ENCODE measurements at places on chromosomes 3 and 15.

DNA sequence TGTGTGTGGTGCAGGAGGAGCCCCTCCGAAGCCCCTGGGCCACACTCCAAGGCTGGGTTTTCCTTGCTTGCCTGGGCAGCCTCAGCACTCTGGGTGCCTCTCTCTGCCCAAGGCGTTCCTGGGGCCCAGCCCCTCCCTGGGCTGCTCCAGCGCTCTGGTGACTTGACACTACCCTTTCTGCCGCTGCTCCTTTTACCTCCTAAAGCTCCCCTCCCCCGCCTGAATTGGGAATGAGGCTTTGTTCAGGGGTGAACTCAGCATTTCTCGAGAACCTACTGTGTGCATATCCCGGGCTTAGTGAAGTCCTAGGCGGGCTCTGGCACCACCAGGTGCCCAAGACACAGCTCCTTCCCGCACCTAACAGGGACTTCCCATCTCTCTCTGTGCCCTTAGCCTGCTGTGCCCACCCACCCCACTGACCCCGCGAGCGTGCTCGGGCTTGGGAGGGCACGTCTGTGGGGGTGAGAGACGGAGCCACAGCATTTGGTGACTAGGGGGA lies 1.2 kb upstream of the BAHD1 start:
- no peak for DNase-seq

DNA sequence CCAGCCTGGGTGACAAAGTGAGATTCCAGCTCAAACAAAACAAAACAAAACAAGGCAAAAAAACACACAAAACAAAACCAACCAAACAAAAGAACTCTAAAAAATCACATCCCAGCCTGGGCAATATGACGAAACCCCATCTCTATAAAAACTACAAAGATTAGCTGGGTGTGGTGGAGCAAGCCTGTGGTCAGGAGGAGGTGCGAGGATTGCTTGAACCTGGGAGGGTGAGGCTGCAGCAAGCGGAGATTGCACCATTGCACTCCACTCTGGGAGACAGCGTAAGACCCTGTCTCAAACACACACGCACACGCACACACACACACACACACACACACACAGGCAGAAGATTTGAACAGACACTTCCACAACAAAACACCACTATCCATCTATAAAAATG lies 99.6 kb downstream of the SHQ1 start:
- no peak for DNase-seq

GRCh38 chr15:92963794-92964193 lies 63.7 kb downstream of the CHD2 start:
- no peak for DNase-seq

DNA sequence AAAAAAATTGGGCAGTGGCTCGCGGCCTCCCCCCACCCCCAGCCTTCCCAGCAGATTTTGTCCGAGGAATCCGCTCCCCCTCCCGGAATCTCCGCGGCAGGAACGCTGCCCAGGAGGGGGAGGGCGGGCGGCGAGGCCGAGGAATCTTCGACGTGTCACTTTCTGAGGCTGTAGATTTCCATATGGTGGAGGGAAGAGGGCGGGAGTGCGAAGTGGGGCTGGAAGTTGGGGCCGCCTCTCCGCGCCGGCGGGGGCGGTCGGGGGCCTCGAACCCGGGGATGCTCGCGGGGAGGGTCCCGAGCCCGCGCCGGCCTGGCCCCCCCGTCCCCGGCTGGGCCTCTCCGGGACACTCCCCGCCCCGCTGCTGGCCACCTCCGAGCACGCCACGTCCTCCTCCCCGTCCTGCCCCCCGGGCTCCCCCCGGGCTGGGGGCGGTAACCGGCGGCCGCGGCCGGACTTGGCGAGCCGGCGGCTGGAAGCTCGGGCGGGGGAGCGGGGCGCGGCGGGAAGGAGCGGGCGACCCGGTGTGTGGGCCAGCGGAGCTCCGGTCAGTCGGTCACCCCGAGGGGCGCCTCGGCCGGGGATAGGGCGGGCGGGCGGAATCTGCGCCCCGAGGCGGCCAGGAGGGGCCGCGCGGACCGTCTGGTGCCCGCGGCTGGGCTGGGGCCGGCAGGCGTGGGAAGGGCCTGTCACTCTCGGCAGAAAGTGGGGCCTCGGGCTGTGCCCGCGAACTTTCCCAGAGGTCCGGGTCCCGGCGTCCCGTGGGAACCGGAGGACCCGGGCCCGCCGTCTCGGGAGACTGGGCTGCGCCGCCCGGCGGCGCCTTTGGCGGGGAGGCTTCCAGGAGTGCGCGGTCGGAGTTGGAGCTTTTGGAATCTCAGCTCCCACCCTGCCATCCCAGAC lies 951 bp downstream of the FNDC3B start:
- DNase-seq = peak; percentile 10

DNA sequence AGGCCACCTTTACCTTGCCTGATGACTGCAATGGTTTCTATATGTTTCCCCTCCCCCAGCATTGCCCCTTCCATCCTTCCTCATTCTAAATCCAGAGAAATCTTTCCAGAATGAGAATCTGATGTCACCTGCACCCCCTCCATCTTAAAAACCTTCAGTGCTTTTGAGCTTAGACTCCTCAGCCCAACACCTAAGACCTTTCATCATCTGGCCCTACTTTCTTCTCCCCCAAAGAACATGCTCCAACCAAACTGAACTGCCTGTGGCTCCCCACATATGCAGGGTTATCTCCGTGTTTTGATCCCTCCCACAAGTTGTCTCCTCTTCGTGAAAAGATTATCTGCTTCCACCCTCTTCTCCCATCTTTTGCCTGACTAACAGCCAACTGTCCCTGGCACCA lies 27.3 kb downstream of the RFTN1 start:
- DNase-seq = no peak

DNA sequence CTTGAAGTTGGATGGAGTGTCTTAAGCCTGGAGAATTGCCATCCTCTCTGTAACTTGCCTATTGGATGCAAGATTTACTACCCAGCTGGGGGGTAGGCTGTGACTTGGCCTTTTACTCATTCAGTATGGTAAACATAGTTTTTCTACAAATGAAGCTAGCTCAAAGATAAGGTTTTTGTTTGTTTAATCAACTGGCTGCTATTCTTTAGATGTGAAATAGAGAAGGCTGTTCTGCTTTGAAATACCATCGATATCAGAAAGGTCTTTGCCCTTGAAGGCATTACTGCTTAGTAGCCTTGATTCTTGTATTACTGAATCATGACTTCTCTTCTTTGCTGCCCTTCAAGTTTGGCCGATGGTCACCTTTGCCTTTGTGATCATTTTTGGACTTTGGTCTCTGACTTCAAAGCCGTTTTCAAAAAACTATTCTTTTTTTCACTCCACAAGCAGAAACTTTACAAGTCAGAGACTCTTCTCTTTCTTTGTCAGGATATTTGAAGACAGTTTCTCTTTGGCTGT lies 83.1 kb downstream of the GAP43 start:
- no peak for DNase-seq

DNA sequence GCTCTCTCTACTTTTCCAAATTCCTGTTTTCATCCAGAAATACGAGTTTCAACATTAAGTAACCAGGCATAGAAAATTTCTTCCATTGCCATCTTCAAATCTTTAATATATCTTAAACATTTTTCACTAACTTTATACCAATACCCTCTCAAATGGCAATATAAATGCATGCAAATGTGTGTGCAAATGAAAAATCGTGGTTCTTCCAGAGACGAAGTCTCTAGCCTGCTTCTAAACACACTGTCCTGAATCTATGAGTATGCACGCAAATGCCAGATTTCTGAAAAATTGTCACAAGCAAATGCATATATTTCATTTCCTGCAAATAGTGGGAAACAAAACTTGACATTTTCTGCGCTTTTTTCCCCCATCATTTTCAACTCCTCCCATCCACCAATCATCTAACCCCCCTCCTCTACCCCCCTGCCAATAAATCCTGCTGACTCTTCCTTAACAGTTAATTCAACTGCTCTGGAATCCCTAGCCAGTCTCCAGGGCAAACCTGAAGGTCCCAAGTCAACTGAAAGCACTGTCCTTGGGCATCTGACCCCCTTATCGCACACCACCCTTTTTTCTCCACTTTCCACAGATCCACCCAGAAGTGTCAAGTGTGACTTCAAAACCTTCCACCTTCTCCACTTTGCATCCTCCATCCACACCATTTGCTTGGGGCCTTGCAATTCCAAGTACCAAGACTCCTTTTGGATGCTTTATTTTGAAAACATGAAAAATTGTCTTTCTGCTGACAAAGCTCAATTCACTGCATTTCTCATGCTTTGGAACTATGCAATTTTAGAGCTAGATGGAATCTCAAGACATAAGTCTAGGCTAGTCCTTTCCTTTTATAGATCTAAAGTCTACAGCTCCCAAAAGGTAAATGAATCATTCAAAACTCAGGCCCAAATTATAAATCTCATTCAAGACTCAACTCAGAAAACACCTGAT lies 144.7 kb downstream of the OSBPL10 start:
- DNase-seq = no peak

GRCh38 chr3:72798552-72799195 lies 49.6 kb downstream of the SHQ1 start:
- DNase-seq = no peak

DNA sequence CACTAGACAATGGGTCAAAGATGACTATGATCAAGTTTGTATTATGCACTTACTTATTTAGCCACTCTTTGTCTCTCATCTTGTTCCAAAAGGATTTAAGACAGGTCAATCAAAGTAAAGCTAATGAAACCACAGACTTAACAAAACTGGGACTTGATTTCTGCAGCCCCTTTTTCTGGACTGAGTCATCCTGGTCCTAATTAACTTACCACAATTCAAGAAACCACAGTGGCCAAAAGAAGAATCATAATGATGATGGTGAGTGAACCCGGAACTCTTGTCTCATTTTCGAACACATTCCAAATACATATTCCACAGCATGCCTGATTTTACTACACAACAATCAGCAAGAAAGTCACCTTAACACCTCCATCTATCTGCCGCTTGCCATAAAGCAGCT lies 1333.0 kb downstream of the ROBO1 start:
- no peak for DNase-seq

DNA sequence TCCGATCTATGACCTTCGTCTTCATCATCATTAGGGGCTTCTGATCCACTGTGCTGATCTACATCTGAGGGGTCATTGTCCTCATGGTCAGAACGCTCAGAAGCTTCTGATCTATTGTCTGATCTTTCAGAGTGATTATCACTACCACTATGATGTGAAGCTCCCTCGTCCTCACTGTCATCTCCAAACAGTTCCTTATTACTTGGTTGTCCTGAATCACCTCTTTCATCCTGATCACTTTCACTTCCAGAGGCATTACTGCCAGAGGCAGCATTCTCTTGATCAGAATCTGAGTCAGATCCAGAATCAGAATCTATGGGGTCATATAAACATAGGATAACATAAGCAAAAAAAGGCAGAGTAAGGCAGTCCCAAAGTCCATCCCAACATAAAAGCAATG lies 5.4 kb downstream of the LEO1 start:
- DNase-seq = no peak

DNA sequence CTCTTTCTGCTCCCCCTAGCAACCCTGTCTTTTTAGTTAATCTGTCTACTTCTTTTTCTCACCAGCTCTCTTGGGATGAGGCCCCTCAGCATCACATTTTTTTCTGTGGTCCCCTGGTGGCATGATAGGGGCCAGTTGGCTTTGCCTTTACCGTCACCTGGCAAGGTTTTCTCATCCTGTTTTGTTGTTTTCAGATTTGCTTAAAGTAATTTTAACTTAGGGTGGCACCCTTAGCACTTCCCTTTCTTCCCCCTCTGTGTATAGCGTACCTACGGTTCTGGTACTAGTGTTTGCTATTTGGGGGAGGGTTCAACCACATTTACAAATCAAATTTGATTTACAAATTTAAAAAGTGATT lies 35.6 kb downstream of the PDCD6IP start:
- no peak for DNase-seq

- no peak for DNase-seq
Observed at GRCh38 chr15:70062321-70062956, 35.3 kb downstream of the TLE3 start.

DNA sequence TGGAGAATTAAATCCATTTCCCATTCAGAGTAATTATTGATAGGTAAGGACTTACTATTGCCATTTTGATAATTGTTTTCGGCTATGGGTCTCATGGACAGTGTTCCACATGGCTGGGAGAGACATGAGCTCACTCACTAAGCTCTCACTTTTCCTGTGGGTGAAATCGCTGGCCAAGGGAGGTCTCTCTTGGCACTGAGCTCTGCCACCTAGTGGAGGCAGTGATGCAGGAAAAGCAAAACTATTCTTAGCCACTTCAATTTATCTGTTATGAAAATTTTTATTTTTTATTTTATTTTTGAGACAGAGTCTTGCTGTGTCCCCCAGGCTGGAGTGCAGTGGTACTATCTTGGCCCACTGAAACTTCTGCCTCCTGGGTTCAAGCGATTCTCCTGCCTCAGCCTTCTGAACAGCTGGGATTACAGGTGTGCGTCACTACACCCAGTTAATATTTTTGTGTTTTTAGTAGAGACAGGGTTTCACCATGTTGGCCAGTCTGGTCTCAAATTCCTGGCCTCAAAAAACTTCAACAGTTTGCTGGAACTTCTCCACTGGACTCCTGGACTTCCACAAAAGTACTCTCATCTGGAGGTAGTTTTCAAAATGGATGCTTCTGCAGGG lies 4.7 kb upstream of the RNF13 start:
- no peak for DNase-seq

DNA sequence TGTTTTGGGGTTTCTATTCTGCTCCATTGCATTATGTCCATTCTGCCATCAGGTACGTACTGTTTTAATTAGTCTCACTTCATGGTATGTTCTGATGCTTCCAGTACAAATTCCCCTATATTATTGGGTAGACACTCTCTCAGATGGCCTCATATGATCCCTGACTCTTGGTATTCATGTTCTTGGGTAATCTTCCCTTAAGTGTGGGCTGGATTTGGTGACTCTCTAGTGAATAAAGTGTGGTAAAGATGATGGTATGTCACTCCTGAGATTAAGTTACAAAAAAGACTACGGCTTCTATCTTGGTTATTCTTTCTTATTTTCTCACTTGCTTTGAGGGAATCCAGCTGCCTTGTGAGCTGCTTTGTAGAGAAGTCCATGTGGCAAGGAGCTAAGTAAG lies 89.6 kb upstream of the TBC1D5 start:
- no peak for DNase-seq

GRCh38 chr3:107520535-107520934 lies 2.2 kb upstream of the BBX start:
- no peak for DNase-seq

DNA sequence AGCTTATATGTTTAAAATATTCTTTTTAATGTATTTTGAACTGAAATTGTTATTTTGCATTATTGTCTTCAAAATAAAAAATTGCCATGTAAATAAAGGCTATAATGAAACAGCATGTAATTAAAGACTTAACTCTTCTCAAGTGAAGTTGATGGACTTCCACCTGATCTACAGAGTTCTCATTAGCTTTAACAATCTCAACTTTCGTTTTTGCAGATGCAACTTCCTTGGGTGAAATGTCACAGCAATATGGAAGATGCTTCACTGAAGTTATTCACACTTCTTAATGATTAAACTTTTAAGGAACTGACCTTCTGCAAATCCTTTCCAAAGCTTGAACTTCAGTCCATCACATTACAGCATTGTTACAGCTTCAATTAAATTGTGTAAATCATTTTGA lies 63.6 kb downstream of the OSTN start:
- DNase-seq = no peak

DNA sequence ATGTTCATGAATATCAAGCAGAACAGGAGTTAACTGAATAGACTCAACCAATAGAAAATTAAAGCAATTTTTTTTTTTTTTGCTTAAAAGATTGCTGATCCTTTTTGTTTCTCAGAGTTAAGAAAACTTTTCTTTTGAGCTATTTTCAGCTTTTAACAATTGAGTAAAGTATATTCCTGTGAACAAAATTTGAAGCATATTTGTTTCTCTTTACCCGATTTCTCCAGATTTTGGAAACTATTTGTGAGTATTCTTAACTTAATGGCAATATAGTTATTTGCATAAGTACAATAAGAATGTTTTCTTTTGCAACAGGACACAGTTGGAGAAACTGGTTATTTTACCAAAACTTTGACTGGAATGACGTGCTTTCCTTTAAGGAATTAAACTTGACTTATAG lies 53.4 kb upstream of the C15orf39 start:
- DNase-seq = no peak
